ENCODE measurements at places on chromosomes 7 and 10.

DNA sequence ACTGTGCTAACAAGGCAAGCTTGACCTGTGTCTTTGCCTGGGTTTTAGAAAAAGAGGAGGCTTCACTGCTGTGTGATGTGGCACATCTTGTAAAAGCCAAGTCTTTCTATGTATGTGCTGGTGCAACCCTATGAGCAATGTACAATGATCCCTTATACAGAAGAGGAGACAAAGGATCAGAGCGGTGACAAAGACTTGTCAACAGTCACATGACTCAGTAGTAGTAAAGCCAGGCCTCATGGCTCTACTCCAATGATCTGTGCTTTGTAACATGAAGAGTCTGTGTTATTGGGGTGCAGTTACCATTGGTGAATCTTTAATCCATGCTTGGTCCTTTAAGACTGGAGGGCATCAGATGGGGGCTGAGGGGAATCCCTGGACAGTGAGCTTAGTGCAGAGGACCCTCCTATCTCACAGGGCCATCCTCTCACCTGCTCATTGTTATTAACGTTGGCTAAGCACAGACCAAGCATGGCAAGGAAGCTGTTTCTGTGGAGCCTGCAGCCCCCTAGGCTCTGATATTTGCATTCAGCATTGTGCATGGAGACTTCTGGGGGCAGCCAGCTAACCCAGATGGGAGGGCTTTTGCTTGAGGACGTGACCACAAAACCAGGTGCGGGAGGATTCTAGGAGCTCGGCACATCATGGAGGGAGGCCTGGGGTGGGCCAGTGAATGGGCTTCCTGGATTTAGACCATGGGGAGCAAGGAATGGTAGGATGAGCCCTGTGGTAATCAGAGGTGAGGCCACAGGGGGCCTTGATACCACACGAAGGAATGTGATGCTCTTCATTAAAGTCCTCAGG is 308.8 kb upstream of the ZNF32 start:
- no peak overlapping the region for H3K27ac ChIP-seq
- no peaks in the 10 kb centered on the region for H3K27me3 ChIP-seq
- no peaks in the 10 kb centered on the region for H3K36me3 ChIP-seq
- H3K4me1 ChIP-seq, result no peaks in the 10 kb centered on the region

GRCh38 chr10:121433965-121434364 is 164.3 kb downstream of the FGFR2 start:
- no peaks in the 10 kb centered on the region for H3K36me3 ChIP-seq
- H3K27me3 ChIP-seq, result no peaks in the 10 kb centered on the region
- no peak overlapping the region for H3K4me3 ChIP-seq
- H3K4me1 ChIP-seq, result no peaks in the 10 kb centered on the region

DNA sequence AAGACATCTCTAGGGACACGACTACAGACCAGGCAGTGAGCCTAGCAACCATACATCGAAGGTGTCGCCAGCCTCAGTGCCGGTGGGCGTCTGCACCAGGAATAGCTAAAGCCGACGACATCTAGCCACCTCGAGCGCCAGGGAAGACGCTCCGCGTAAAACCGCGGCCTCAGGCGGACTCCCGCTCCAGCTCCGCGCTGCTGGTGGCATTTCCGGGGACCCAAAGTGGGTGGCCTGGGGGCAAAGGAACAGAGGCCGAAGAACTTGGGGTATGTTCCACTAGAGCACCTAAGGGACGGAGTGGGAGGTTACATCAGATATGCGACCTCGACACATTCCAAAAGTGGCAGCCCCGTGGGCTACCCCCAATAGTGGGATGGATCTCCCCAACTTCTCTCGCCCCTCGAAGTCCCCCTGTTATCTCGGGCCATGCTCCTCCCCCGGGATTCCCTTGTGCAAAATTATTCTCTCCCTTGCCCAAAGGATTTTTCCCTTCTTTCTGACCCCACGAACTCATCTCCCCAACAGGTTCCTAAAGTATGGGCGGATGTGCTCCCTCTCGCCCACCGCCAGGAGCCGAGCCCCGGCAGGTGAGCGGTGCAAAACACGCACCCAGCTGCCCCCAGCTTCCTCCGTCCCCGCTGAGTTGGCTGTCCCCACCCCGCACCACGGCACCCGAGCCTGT is 1.2 kb downstream of the KCNMA1 start:
- no peak overlapping the region for H3K4me3 ChIP-seq
- no peaks in the 10 kb centered on the region for H3K36me3 ChIP-seq
- H3K27ac ChIP-seq, result no peak overlapping the region
- H3K4me1 ChIP-seq, result no peaks in the 10 kb centered on the region

DNA sequence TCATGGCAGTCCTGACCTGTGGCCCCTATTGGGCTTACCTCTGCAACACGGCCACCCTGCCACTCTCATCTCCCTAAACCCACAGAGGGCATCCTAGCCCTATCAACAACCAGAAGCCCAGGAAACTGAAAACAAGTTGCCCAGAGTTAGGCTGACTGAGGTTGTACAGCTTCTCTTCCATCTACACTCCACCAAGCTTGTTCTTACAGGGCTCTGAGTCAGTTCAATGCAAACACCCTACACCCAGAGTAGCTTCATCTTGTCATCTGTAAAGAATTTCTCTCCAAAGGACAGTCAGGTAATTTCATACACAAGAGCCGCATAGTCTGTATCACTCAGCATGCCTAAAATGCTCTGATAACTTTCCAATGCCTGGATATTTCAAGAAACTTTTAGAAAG is 175.4 kb downstream of the ARID5B start:
- peaks cover 72% of the 10 kb centered on the region for H3K4me1 ChIP-seq
- peak overlapping the region; percentile 2 for H3K4me3 ChIP-seq
- H3K27ac ChIP-seq, result peak overlapping the region; percentile 61

- H3K4me3 ChIP-seq, result no peak overlapping the region
- no peaks in the 10 kb centered on the region for H3K27me3 ChIP-seq
- H3K4me1 ChIP-seq, result peaks cover 2% of the 10 kb centered on the region
- peaks cover 4% of the 10 kb centered on the region for H3K36me3 ChIP-seq
- peak; percentile 79 for DNase-seq
Measured at GRCh38 chr7:143892527-143893300, 9.3 kb downstream of the TCAF1 start.

- H3K27ac ChIP-seq, result no peak overlapping the region
- H3K4me1 ChIP-seq, result no peaks in the 10 kb centered on the region
- no peak overlapping the region for H3K4me3 ChIP-seq
- DNase-seq, result no peak
- H3K36me3 ChIP-seq, result no peaks in the 10 kb centered on the region
Measured at GRCh38 chr7:137545059-137545716, 201.7 kb upstream of the PTN start.

GRCh38 chr10:1315178-1315577 is 259.0 kb downstream of the WDR37 start:
- DNase-seq, result no peak
- no peak overlapping the region for H3K27ac ChIP-seq
- no peak overlapping the region for H3K4me3 ChIP-seq
- H3K36me3 ChIP-seq, result no peaks in the 10 kb centered on the region
- no peaks in the 10 kb centered on the region for H3K27me3 ChIP-seq

GRCh38 chr10:74047871-74048270 is 50.0 kb downstream of the VCL start:
- peaks cover 16% of the 10 kb centered on the region for H3K36me3 ChIP-seq
- peaks cover 8% of the 10 kb centered on the region for H3K4me1 ChIP-seq
- no peaks in the 10 kb centered on the region for H3K27me3 ChIP-seq
- DNase-seq, result no peak
- H3K4me3 ChIP-seq, result no peak overlapping the region

DNA sequence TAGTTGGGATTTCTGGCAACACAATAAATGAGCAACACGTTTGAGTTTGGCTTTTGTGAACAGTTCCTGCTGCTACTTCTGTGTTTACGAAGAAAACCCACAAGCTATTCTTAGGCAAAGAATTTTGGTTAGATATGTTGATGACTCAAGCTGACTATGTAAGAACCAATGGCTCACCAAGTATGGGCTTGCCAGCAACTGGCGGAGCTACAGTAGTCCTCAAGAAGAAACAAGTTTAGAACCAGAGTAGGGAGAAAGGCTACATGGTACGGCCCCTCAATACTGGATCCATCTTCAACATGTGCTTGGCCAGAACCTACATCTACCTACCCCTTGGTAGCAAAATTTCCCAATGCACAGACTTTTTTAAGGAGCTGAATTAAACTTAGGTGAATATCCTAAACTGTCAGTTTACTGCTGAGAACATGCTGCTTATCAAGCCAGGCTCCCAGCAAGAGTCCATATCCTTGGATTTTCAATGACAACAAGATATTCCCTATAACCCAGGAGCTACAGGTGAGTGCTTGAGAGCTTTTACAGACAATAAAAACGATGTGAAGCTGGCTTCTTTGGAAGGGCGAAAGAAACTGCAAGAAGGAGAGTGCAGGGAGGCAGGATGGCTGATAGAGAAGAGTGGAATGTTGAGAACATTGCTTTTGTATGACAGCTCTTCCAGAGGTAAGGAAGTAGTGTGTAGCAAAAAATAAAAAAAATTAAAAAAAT is 74.3 kb upstream of the ASAH2 start:
- DNase-seq, result peak; percentile 74
- peaks cover 17% of the 10 kb centered on the region for H3K36me3 ChIP-seq
- H3K27me3 ChIP-seq, result no peaks in the 10 kb centered on the region
- H3K4me3 ChIP-seq, result peak overlapping the region; percentile 57
- H3K4me1 ChIP-seq, result peaks cover 47% of the 10 kb centered on the region

GRCh38 chr7:72441791-72442190 is 29.7 kb upstream of the CALN1 start:
- no peak overlapping the region for H3K4me3 ChIP-seq
- H3K4me1 ChIP-seq, result no peaks in the 10 kb centered on the region
- H3K27me3 ChIP-seq, result no peaks in the 10 kb centered on the region
- H3K36me3 ChIP-seq, result no peaks in the 10 kb centered on the region
- H3K27ac ChIP-seq, result no peak overlapping the region
- no peak for DNase-seq

DNA sequence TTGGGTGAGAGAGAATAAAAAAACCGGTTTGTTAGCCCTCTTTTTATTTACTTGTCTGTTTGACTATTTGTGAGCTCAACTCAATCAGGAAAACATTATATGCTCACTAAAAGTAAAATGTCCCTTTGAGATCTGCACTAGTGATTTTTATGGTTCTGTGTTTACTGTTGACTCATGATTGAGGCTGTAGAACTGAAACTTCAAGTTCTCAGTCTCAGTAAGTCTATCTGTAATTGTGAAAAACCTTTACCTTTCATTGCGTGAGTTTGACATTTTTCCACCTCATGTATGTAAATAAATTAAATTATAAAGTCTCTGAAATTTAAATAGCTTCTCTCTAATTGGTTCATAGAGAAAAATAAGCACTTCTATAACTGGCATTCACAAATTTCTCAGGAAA is 17.0 kb upstream of the CASD1 start:
- no peaks in the 10 kb centered on the region for H3K36me3 ChIP-seq
- H3K27me3 ChIP-seq, result peaks cover 6% of the 10 kb centered on the region
- no peak for DNase-seq
- H3K4me3 ChIP-seq, result no peak overlapping the region

- no peaks in the 10 kb centered on the region for H3K4me1 ChIP-seq
- H3K27me3 ChIP-seq, result peaks cover 25% of the 10 kb centered on the region
- DNase-seq, result no peak
- H3K36me3 ChIP-seq, result no peaks in the 10 kb centered on the region
Measured at GRCh38 chr7:22542254-22542653, 42.3 kb upstream of the STEAP1B start.

DNA sequence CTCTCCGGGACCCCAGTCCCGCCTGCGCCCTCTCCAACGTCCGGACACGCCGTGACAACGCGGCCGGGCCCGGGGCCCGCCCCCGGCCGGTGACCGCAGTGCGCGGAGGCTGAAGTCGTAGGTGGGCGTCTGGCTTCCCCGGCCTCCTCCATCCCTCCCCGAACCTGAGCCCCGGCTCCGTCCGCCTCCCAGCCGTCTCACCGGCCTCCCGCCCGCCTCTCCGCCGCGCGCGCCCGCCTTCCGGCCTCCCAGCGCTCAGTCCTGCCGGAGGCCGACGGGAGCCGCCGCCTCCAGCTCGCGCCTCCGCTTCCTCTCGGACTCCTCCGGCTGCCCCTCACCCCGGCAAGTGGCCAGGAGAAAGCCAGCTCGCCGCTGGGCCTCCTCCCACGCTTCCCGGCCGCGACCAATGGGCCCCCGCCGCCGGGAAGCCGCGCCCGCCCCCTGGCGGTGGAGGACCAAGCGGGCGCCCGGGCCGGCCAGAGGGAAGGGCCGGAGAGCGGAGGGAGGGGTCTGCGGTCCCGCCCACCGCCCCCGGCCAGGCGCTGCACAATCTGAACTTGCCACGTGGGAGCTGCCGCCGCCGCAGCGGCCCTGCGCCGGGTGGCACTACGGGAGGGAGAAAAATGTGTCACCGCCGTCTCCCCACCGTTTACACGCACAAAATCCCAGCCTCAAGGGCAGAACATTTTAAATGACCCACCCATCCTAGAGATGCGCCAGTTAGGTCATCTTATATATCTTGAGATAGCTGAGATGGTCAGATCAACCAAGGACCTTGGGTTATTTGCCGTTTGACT is at the start of gene FAM3C:
FAM3C (minus strand) TSS at position 348 of the 797 bp plus-strand sequence. CDS start 13,339 bp downstream, outside the sequence.
- H3K27me3 ChIP-seq, result no peaks in the 10 kb centered on the region
- H3K27ac ChIP-seq, result peak within 1 kb of the TSS; percentile 96
- H3K4me3 ChIP-seq, result peak within 1 kb of the TSS; percentile 88

GRCh38 chr7:116740755-116741462 is 68.9 kb downstream of the MET start:
- H3K4me3 ChIP-seq, result no peak overlapping the region
- no peaks in the 10 kb centered on the region for H3K36me3 ChIP-seq
- no peak for DNase-seq
- H3K27ac ChIP-seq, result no peak overlapping the region
- no peaks in the 10 kb centered on the region for H3K27me3 ChIP-seq
- no peaks in the 10 kb centered on the region for H3K4me1 ChIP-seq

- no peak overlapping the region for H3K27ac ChIP-seq
- no peak for DNase-seq
- peaks cover 2% of the 10 kb centered on the region for H3K27me3 ChIP-seq
Measured at GRCh38 chr7:42213093-42213492, 23.9 kb downstream of the GLI3 start.

DNA sequence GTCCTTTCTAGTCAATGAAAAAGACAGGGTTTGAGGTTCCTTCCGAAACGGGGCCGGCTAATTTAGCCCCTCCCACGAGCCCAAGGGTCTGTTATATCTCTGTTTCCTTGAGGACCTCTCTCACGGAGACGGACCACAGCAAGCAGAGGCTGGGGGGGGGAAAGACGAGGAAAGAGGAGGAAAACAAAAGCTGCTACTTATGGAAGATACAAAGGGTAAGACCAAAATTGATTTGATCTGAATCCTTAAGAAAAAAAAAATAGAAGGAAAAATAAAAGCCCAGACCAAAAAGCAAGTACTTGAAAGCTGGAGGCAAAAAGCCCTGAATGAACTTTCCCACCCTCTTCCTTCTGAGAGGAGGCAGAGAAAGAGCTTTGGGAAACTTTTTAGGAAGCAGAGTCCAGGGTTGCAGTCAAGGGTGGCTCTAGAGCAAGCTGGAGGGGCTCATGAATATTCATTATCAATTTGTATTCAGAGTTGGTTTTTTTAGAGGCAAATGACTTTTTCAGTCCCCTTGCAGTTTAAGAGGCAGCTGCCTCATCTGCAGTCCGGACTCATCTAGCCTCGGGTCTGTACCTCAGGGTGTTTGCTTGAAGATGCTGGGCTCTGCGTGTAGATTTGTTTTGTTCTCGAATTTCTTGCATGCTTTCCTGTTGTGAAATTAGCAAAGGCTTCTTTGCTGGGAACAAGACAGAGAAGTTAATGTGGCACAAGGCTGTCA is at the start of gene ENTPD1:
ENTPD1 (plus strand) TSS at position 123 of the 721 bp plus-strand sequence; CDS start at position 200, 77 bp downstream.
- no peak for DNase-seq
- peak within 1 kb of the TSS; percentile 74 for H3K27ac ChIP-seq
- peak within 1 kb of the TSS; percentile 80 for H3K4me3 ChIP-seq
- H3K36me3 ChIP-seq, result peaks cover 3% of the 10 kb centered on the region

Data from activated CD4-positive, alpha-beta T cell treated with anti-CD3 and anti-CD28 coated beads, Interleukin-2, amount 10 ng/mL, durations not matched to agents 24 days and 14 days (primary cell).